Endothelial cell of coronary artery (primary cell): ENCODE measurements at places on chromosomes 2 and 18. TPM values are rescaled to one million over a fixed set of nuclear protein-coding genes. Genes with fewer than 3 reads are reported as not detected.

TCF23 gene
- not detected in 2 replicates for total RNA-seq

NEU2 gene
- not detected in 2 replicates for total RNA-seq

AKAIN1 gene
- not detected in 2 replicates for total RNA-seq

NRP2 gene
- 46.2 and 47.0 TPM in 2 replicates for total RNA-seq

KHK gene
- 1.2 and 2.0 TPM in 2 replicates for total RNA-seq

CIB4 gene
- not detected in 2 replicates for total RNA-seq

UGT1A4 gene
- not detected in 2 replicates for total RNA-seq

CDC42EP3 gene
- 20.6 and 27.8 TPM in 2 replicates for total RNA-seq

ST8SIA3 gene
- total RNA-seq: not detected in 2 replicates

IMPA2 gene
- 7.1 and 8.2 TPM in 2 replicates for total RNA-seq

ZNF385B gene
- not detected in 2 replicates for total RNA-seq

SERPINB3 gene
- not detected in 2 replicates for total RNA-seq

C1D gene
- 12.1 and 12.7 TPM in 2 replicates for total RNA-seq

PAX3 gene
- total RNA-seq: 1.2 TPM in 1 of 2 replicates, not detected in the other

CRYGD gene
- total RNA-seq: not detected in 2 replicates

NGEF gene
- total RNA-seq: 0.09 and 1.5 TPM in 2 replicates

CRYBA2 gene
- not detected in 2 replicates for total RNA-seq

MYO3B gene
- total RNA-seq: not detected in 2 replicates

CABLES1 gene
- 22.7 and 28.6 TPM in 2 replicates for total RNA-seq

MPPE1 gene
- 10.7 and 17.8 TPM in 2 replicates for total RNA-seq

COLEC12 gene
- 0.94 and 16.5 TPM in 2 replicates for total RNA-seq

SLC40A1 gene
- 6.3 and 11.5 TPM in 2 replicates for total RNA-seq

LBX2 gene
- total RNA-seq: 1.4 and 2.1 TPM in 2 replicates

CELF4 gene
- total RNA-seq: not detected in 2 replicates

VWC2L gene
- total RNA-seq: not detected in 2 replicates

TUBA4B gene
- total RNA-seq: not detected in 2 replicates

KIAA2012 gene
- total RNA-seq: not detected in 2 replicates

TPRKB gene
- total RNA-seq: 25.7 and 45.5 TPM in 2 replicates

SP140L gene
- 8.5 and 13.3 TPM in 2 replicates for total RNA-seq

GDF7 gene
- total RNA-seq: 1.5 and 3.6 TPM in 2 replicates

OTOS gene
- total RNA-seq: not detected in 2 replicates

SANBR gene
- 16.8 and 21.8 TPM in 2 replicates for total RNA-seq

TEKT4 gene
- not detected in 2 replicates for total RNA-seq

EPB41L3 gene
- 147 and 234 TPM in 2 replicates for total RNA-seq

TUBA3E gene
- not detected in 2 replicates for total RNA-seq

SRD5A2 gene
- not detected in 2 replicates for total RNA-seq

MAL gene
- not detected in 2 replicates for total RNA-seq

TNFAIP6 gene
- total RNA-seq: 0.18 and 1.8 TPM in 2 replicates

COL5A2 gene
- 119 and 325 TPM in 2 replicates for total RNA-seq

SALL3 gene
- not detected in 2 replicates for total RNA-seq

CFAP65 gene
- under 0.01 TPM in 1 of 2 replicates, not detected in the other for total RNA-seq

RGPD3 gene
- 0.09 and 0.19 TPM in 2 replicates for total RNA-seq

SCYGR4 gene
- total RNA-seq: not detected in 2 replicates

PDIA6 gene
- total RNA-seq: 396 and 464 TPM in 2 replicates

GRB14 gene
- 2.1 and 6.6 TPM in 2 replicates for total RNA-seq

ACVR1 gene
- 12.2 and 17.8 TPM in 2 replicates for total RNA-seq

LBH gene
- total RNA-seq: 1.3 and 7.4 TPM in 2 replicates

ITGB6 gene
- total RNA-seq: 0.09 TPM in 1 of 2 replicates, not detected in the other

METTL21A gene
- 7.0 and 14.5 TPM in 2 replicates for total RNA-seq

HOXD11 gene
- total RNA-seq: not detected in 2 replicates

MAPK4 gene
- total RNA-seq: under 0.01 TPM in 1 of 2 replicates, not detected in the other

HOXD8 gene
- 0.99 and 4.1 TPM in 2 replicates for total RNA-seq
